ENCODE measurements at places on chromosomes 3 and 15.

DNA sequence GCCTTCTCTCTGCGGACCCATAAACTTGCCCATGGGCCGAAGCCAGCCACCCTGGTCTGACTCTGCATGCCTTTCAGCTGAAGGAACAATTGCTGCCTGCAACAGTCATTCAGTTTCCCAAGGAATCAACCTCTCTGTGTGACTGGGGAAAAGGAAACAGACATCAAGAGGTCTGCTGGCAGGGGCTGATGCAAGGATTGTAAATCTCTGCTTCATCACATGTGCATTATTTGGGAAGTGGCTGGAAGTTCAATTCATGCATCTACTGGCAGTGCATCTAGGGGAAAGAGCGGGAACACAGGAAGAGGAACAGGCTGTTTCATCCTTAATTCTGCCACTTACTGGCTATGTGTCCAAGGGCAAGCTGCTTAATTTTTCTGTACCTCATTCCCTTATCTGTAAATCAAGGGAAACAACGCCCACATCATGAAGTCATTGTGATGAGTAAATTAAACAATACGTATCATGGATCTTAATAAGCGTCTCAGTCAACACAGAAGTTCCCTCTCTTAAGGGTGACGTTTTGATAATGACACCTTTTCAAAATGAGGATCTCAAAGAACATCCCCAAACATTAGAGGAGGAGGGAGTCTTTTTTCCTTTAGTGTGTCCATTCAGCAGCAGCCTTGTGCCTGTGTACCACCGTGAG lies 17.4 kb upstream of the ADPGK start:
- DNase-seq: no peak

DNA sequence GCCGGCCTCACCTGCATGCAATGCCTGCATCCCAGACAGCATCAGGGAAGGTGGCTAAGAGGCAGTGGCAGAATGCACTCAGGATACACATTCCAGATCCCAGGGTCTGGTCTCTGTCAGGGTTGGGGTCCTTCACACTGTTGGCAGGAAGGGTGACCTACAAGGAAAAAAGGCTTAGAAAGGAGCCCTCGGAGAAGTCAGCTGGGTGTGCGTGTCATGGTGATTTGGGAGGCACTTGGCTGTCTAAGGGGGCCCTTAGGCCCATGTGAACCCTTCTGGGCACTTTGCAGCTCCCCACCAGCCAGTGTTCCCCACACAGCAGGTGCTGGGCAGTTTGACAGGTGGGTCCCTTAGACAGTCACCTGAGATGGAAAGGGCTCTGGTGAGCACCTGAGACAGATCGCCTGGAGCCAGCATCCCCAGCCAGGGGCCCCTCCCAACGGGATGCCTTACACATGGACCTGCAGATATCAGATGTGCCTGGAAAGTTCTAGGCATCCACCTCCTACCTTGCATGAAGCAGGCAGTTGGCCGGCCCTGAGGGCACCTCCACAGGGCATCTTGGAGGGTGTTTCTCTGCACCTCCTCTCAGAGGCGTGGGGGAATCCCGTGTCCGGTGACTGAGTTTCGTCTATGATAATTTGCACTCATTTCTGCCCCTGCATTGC lies 131.6 kb downstream of the LRRK1 start:
- no peak for DNase-seq

GRCh38 chr3:20340324-20340928 lies 154.4 kb upstream of the SGO1 start:
- peak; percentile 63 for DNase-seq

GRCh38 chr3:35651426-35651825 lies 12.1 kb downstream of the ARPP21 start:
- no peak for DNase-seq

DNA sequence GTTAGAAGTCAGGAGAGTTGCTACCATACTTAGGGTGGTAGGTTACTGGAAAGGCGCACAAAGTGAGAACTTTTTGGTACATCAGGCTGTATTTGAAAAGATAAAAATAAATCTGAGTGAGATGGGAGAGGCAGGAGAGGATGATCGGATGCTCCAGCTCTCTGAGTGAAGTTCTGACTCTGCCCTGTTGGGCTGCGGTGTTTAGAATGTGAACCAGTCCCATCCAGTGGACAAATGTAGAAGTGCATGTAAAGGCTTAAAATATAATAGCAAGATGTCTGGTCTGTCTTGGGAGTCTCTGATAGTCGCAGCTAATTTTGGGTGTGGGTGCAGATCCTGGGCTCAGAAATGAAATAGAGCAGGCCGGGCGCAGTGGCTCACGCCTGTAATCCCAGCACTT lies 30.4 kb downstream of the ACKR2 start:
- peak; percentile 64 for DNase-seq

DNA sequence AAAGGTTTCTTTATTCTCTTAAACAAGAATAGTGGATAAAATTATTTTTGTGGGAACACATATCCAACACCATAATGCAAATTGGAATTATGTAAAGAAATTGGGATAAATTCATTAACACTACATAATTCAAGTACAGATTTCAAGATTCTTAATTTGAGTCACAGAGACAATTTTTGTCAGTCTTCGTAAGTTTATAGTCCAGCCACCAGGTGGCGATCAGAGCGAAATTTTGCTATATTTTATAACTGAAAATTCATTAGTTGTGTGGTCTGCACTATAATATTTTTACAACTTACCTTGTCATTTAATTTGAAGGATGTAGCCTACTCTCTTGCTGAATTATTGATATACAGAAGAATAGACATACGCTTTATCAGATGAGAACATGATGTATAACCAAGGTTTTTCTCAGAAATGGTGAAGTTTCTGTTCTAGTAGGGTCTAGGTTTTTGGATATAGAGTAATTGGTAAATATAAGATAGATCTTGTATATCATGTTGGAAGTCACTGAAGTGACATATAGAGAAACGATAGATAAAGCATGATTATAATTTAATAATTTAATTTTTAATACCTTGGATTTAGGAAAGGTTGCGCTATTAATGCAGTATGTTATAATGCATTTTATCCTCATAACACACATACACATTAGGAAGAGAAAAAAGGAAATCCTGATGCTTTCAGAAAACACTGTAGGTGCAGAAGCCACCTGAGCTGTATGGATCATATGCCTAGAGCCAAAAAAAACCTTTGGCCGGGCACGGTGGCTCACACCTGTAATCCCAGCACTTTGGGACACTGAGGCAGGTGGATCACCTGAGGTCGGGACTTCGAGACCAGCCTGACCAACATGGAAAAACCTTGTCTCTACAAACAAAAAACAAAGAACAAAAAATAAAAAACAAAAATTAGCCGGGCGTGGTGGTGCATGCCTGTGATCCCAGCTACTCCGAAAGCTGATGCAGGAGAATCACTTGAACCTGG lies 31.7 kb downstream of the PLSCR4 start:
- DNase-seq: peak; percentile 51

- no peak for DNase-seq
Measured at GRCh38 chr3:50525191-50525910, 21.9 kb upstream of the CACNA2D2 start.

GRCh38 chr15:62344806-62345539 lies 179.9 kb upstream of the C2CD4B start:
- peak; percentile 36 for DNase-seq

DNA sequence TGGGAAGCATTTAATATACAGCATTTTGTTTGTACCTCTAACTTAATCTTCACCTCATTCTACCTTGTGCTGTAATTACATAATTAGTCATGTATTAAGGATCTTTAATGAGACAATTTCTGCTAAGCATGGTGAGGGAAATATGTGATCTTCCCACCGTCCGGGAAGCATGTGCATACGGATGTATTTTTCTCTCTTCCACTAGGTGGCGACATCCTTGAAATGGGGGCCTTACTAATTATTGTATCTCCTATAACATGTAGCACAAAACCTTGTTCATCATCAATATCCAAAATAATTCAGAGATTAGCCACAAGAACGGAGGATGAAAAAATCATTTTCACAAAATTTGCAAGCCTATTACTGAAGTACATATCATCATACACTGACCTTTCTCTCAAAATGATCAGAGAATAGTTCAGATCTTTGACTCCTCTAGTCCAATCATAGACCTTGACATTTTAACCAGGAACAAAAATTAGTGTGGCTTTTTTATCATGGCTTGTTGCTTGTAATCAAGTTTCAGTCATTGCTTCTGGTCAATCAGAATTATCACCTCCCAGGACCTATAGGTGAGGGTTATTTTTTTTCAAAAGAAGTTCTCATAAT lies 148.9 kb upstream of the GBE1 start:
- DNase-seq: peak; percentile 36

DNA sequence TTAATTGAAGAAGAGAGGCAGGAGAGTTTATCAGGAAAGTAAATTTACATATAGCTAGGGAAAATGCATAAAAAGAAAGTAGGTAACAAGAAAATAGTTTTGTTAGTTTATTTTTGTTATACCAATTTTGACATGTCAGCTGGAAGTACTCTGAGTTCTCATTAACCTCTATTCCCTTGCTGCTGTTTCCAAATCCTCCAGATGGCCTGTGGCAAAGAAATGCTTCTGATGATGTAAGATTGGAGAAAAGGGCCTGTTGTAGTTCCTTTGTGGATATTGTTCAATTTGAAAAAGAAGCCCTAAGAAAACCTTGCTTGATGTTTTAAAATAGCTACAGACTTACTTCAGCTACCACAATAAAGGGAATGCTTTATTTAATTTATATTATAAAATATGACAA lies 192.9 kb upstream of the SLITRK3 start:
- DNase-seq: no peak

DNA sequence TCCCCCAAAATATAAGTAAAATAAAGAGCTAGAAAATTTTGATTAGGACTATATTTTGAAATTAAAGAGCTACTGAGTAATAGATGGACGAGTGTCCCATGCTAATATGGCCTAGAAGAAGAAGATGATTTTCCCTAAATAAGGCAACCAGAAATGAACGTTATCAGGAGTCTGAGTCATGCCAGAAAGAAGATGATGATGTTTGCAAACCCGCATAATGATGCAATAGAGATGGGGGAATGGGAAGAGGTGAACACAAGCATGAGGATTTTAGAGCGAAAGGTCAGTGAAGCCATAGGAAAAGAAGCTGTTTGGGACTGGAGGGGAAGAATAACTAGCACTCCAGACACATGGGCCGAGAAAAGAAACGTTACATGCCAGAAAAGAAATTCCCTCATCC lies 71.7 kb downstream of the FGF12 start:
- no peak for DNase-seq
